GM20000 (cell line): ENCODE measurements at places on chromosomes 2 and 18.
A peak's percentile ranks its signal among the peaks of the same experiment; 100 is the strongest.

DNA sequence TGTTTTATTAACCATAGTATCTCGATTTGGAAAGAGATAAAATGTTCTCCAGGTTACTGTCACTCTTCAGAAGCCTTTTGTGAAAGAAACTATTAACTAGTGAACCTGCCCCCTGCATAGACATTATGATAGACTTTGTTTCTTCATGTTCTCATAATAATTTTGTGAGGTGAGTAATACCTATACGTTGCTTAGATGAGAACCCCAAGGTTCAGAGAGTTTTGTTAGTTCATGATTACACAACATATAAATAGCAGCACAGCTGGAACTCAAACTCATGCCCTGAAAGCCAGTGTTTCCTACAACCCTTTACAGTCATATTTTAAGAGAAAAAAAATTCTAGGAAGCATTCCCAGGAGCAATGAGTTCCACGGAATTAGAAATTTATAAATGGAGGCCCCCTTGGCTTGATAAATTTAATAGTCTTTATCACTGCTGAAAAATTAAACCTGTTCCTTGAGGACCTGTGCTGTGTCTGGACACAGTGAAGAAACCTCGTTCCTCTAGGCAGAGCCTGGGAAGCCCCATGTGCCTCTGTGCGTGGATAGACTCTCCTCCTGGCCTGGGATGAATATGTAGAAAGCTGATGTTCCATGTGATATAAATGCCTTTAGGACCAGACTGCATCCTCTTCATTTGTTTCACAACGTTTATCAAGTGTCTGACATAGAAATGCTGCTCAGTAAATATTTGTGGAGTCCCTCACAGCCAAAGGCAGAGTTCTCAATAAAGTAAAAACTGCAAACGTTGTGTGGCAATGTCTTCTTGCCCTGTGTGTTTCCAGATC is 1257.0 kb upstream of the GYPC start:
- DNase-seq, result no peak

DNA sequence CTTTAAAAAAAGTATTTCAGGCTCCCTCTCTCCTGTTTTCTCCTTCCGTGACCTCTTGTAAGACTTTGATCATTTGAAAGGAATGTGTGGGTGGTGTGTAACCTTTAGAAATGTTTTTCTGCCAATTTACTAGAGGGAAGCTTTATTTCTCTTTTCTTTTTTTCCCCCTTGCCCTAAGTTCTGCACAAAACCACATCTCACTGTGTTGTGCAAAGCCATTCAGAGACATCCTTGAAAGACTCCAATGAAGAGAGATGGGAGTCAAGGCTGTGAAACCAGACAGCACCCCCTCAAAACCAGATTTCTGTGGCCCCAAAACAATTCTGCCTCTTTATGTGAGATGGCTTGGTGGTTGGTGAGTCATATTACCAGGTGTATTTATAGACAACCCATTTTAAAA is 184.6 kb upstream of the ERBB4 start:
- DNase-seq, result no peak

- DNase-seq, result no peak
Measured at GRCh38 chr2:106160786-106161261, 33.3 kb downstream of the UXS1 start.

- DNase-seq, result peak; percentile 38
Measured at GRCh38 chr2:43387092-43388062, 161.0 kb upstream of the ZFP36L2 start.

DNA sequence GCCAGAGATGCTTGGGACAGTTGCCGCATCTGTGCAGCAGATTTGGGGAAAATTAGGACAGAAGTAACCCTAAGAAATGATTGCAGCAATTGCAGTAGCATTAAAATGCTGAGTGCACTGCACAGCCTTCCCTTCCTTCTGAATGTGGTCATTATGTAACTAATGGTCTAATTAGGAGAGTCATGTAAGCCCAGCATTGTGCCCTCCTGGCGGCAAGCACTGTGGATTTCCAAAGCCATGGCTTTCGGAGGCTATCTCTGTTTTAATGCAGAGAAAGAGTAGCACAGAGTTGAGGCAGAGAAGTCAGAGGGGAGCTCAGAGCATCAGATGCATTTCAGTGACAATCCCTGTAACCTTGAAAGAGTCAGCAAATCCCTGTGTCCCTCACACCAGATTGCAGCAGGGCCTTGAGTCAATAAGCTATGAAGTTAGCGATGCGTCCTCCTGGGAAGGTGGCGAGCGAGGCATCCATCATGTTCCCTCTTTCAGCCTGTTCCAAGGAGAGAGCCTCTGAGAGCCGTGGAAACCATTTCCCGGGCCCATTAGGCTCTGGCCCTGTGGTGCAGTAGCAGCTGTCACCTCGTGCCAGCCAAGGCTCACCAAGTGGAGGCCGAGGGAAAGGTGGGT is 307.2 kb downstream of the FBXO15 start:
- DNase-seq, result no peak

GRCh38 chr18:73924836-73925235 is 222.8 kb downstream of the FBXO15 start:
- no peak for DNase-seq

DNA sequence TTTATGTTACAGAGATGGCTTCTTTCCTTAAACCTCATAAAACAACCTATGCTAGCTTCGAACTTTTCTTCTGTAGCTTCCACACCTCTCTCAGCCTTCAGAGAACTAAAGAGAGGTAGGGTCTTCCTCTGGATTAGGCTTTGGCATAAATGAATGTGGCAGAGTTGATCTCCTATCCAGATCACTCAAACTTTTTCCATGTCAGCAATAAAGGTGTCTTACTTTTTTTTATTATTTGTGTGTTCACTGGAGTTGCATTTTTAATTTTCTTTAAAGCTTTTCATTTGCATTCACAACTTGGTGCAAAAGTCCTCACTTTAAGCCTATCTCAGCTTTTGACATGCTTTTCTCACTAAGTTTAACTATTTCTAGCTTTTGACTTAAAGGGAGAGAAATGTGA is 66.0 kb downstream of the LANCL1 start:
- DNase-seq, result no peak

GRCh38 chr2:205738117-205738968 is 56.0 kb downstream of the NRP2 start:
- DNase-seq, result no peak

- no peak for DNase-seq
Measured at GRCh38 chr2:85071096-85071495, 62.1 kb upstream of the TCF7L1 start.

DNA sequence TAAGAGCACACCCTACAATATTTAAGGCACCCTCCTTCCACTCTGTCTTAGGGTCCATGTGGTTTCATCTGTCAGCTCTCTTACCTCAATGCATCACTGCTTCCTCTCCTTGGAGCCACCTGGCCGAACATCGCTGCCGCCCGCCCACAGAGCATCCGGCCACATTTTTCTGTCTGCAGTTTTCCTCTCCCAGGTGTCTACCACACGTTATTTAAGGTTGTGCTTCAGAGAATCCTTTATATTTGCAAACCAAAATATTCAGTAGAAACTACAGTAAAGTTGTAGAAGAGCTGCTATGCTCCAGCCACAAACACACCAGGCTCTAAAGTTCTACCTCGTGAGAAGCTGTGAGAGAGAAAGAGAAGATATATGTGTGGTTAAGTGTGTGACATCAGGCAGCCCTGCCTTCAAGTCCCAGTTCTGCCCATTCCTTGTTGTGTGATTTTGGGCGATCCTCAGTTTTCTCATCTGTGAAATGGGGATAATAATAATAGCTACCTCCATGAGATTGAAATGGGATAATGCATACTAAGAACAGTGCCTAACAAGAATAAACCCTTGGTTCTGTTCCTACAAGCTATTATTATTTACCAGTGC is 4.9 kb upstream of the STK17B start:
- peak; percentile 68 for DNase-seq

GRCh38 chr18:37452015-37452414 is 113.6 kb downstream of the CELF4 start:
- no peak for DNase-seq

- DNase-seq, result no peak
Measured at GRCh38 chr2:190103144-190103543, 40.6 kb upstream of the MSTN start.

DNA sequence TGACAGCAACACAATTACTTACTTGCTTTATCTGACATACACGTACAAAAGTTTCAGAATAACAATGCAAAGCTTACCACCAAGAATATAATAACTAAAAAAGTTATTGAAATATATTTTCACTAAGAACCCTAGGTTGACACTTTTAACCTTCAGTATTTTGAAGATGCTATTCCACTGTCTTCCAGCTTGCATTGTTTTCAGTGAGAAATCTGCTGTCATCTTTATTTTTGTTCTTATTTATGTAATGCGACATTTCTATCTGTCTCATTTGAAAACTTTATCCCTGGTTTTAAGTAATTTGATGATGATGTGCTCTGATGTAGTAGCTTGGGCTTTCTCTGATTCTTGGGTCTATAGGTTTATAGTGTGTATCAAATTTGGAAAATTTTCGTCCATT is 165.0 kb upstream of the SMIM21 start:
- DNase-seq, result no peak
